NCI-H524 (cell line): ENCODE measurements at places on chromosomes 13 and 19.

DNA sequence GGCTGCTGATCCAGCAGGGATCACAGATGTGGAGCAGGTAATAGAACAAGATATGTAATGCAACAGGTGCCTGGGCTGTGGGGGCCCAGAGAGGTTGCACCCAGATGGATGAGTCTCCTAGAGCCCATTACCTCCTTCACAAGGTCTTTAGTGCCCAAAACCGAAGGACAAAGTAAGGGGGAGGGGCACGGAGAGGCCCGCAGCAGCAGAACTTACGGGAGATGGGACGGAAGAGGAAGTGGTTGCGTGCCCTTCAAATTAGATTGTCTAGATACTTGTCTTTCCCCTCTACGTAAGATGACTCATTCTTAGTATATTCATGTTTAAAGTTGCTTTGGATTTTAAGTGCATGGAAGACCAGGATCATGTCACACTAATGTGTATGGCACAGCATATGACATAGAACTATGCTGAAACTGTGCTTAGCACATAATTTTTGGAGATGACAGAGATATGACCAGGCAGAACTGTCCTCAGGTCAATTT is 5.7 kb upstream of the MRPS31 start:
- no peak for DNase-seq

DNA sequence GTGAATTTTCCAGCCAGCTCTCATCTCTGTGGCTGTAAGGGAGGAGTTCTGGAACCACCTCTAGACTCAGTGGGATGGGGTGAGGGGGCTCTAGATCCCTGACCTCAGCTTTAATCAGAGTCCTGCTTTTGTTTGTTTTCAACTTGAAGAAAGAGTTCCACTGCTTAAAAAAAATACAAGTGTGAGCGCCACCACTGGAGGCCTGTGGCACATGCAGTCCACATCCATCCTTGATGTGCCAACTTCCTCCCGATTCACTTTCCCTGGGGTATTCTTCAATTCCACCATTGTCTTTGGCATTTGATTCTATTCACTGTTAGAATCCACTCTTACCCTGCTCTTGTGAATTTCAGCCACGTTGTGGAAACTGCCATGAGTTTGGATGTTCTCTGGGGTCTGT is 62.4 kb upstream of the GJB6 start:
- DNase-seq = no peak

DNA sequence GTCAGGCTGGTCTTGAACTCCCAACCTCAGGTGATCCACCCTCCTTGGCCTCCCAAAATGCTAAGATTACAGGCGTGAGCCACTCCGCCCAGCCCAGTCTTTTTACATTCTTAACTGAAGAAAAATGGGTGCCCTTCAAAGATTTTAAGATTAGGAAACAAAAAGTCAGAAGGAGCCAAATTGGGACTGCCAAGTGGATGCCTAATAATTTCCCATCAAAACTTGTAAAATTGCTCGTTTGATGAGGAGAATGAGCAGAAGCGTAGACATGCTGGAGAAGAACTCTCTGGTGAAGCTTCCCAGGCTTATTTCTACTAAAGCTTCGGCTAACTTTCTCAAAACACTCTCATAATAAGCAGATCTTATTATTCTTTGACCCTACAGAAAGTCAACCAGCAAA is 31.3 kb downstream of the NUMBL start:
- no peak for DNase-seq

GRCh38 chr19:55103190-55103589 is 14.2 kb downstream of the PPP1R12C start:
- DNase-seq = no peak

DNA sequence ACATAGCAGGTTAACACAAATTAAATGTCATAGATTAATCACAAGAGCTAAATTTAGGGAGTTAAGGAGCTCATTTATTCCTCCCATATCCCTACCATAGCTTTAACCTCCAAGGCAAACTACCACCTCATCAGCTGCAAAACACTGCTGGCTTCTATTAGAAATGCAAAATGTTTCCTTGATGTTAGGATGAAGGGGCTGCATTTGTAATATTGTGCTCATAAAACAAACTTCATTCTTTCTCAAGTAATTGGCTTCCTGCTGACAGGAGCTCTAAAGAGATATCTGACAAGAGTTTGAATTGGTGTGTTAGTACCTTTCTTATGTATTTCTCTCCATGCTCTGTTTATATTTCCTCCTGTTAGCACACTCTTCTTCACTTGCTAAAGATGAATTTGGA is 152.1 kb downstream of the OLFM4 start:
- no peak for DNase-seq
